WERI-Rb-1 (cell line): ENCODE measurements at places on chromosomes 12 and 14.

DNA sequence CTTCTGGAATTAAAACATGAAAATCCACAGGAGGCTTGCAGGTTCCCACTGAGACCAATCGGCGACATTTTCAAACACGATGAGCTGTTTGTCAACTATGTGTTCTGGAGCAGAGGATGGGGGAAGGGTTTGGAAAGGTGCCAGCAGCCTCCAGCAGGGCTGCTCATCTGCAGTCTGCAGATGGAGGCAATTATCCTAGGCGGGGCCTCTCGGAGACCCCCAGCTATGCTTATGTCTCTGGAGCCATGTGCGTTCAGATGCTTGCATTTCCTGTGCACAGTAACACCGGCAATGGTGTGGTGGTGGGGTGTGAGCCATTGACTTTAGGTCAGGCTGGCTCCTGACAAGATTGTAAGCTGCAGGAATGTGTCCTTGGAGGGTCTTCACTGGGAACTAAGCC lies 51.7 kb downstream of the RPH3A start:
- no peak for DNase-seq

GRCh38 chr14:41489315-41489972 lies 117.2 kb upstream of the LRFN5 start:
- DNase-seq, result no peak

DNA sequence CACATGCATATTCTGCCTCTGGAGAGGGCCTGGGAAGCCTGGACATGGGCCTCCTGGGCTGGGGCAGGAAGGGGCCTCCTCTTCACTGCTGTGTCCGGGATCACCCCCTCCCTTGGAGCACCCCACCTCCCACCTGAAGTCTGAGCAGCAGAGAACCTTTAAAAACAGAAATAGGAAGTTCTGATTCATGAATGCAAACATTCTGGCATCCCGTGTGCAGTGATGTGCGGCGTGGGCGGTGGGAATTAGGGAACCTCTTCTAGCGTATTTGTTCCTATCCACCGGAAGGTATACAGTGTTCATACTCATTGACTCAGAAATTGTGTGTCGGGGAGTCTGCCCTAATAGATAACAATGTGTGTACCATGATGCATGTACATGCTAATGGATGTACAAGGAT lies 46.2 kb downstream of the C14orf132 start:
- DNase-seq, result no peak

GRCh38 chr12:95972832-95973456 lies 23.2 kb downstream of the HAL start:
- DNase-seq, result peak; percentile 36

- no peak for DNase-seq
Measured at GRCh38 chr12:94219622-94220302, 71.4 kb downstream of the PLXNC1 start.
